ENCODE measurements at places on chromosomes 11 and 22. TPM values are rescaled to one million over a fixed set of nuclear protein-coding genes. Genes with fewer than 3 reads are reported as not detected.
A peak's percentile ranks its signal among the peaks of the same experiment; 100 is the strongest.

Gene ZNF214
- total RNA-seq, result 1.8 TPM

DNA sequence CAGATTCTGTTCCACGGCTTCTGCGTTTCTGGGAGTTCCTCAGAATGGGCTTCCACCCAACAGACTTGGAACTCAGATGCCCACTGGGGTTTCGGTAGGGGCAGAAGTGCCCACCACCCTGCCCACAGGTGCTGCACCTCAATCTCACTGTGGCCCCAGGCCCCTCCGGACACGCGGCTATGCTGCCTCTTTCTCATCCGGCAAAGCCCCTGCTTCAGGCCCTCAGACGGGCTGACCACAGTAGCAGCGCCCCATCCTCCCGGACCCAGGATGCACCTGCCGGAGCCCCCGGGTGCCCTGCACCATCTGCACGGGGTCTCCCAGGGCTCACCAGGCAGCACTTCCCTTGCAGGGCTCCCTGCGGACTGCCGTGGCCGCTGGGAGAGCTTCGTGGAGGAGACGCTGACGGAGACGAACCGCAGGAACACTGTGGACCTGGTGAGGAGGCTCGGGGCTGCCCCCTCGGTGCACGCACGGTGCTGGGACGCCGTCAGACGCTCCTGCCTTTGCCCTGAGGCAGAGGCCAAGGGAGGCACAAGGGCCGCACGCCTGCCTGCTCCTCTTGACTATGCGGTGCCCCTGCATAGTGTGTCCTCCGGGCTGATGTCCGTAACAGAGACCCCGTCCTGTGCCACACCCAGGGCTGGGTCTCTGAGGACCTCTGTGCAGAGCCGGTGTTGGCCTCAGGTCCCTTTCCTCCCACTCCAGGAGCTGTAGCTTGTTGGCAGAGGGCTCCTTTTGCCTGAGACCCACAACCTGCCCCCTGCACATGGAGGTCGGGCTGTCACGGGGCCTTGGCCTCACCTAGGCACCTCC, 38.6 kb downstream of the SBF1 start:
- DNase-seq, result no peak

Gene RNF215
- 9.5 TPM for total RNA-seq

Gene MRPL17
- 24.7 TPM for total RNA-seq

DNA sequence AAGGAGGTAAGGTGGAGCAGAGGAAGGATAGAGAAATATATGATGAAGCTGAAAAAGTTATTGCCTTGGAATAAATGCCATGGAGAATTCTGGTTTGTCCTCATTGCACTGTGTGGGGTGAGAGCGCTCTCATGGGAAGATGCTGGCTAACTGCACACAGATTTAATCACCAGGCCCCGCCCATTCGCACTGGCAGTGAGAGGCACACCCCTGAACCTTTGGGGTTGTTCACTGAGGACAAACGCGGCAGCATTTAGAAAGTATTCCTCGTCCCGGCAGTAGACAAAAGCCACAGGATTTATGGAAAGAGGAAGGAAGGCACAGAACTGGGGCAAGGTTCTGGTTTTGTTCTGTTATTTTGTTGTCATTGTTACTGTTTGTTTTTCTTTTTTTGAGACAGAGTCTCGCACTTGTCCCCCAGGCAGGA, 70.2 kb downstream of the MED15 start:
- DNase-seq, result peak; percentile 37

DNA sequence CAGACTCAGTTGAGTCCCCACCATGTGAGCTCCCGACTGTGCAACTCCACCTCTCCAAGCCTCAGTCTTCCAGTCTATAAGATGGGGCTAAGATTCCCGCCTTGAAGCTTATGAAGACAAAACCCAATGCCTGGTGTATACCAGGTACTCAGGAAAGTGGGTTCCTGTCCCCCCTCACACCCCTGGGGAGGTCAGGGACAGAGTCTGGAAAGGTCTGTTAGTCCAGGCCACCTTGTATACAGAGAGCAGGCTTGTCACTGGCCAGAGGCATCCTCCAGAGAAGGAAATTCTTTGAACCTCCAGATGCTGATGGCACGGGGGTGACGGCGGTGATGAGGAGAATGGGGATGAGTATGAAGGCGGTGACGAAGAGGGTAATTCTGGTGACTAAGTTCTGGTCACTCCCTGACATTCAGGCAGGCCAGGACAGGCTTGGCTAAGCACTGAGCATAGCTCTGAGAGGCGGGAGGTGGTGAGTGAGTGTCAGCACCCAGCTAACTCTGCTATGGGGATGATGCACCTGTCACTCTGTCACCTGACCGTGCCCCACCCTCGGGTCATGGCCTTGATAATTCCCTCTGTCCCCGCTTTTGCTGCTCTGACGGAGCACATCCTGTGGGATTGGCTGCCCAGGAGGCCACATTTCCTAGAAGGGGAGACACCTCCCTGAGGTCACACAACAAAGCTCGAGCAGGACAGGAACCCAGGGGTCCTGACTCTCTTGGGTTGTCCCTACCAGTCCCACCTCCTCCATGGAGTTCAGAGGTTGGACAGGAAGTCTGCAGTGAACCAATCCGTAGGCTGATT, 30.9 kb upstream of the CSNK1E start:
- DNase-seq, result no peak

Gene LRRC32
- 15.6 TPM for total RNA-seq

Gene AGBL2
- 2.9 TPM for total RNA-seq

- no peak for DNase-seq
Measured at GRCh38 chr11:132080127-132080526, 709.7 kb downstream of the NTM start.

DNA sequence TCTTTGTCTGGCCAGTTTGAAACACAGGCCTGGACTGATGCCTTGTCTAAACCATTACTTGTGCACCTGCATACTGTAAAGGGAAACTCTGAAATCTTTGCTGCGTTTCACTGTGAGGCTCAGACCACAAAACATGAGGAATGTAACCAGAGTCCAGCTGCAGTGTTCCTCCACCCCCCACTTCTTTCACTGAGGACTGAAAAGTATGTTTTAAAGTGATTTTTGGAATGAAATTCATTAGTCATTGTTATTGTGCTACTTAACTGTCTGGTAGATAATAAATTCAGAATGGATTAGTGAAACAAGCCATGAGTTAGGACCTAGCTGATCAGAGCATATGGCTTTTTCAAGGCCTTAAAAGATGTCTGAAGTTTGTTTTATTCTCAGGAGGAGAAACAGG, 181.2 kb downstream of the WNT11 start:
- DNase-seq, result no peak

DNA sequence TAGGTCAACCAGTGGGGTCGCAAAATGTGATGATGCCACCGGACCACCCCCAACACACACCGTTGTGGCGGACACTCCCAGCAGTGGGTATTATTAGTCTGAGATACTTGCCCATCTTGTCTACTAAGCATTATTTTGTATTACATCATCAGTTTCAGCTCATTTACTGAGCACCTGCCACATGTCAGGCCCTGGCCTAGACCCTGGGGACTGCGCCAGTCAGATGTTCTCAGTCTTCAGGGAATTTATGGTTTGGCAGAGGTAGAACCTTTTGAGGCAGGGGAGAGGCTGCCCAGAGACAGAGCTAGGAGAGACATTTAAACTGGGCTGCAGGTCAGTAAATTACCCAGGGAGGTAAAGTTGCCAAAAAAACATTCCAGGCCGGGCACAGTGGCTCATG, 43.1 kb upstream of the GCAT start:
- no peak for DNase-seq

DNA sequence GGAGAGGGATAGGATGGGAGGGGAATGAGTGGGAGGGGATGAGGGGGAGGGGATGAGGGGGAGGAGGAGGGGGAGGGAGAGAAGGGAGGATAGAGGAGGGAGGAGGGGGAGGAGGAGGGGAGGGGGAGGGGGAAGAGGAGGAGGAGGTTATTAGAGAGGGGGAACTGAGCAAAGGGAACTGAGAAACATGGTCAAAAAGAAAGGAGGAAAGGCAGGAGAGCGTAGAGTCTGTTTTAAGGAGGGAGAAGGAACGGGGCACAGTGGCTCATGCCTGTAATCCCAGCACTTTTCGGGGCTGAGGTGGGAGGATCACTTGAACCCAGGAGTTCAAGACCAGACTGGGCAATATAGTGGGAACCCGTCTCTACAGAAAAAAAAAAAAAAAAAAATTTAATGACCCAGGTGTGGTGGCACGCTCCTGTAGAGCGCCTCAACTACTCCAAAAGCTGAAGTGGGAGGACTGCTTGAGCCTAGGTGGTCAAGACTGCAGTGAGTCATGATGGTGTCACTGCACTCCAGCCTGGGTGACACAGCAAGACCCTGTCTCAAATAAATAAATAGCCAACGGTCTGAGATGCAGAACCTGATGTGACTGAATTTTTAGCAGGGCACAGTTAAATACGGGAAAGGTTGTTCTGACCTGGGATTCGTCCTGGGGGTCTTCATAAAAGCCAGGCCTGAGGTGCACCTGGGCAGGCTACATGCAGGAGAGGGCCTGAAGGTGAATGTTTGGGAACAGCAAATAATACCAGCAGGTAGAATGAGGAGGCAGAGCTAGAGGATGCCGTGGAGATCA, 4.0 kb downstream of the B3GNT6 start:
- no peak for DNase-seq

All from left colon (tissue), 2 donors.